ENCODE measurements at places on chromosomes 2 and 18. TPM values are rescaled to one million over a fixed set of nuclear protein-coding genes. Genes with fewer than 3 reads are reported as not detected.

HJURP gene
- 5.2 TPM for total RNA-seq

SERPINB13 gene
- not detected for total RNA-seq

MARCO gene
- not detected for total RNA-seq

ZNF385B gene
- not detected for total RNA-seq

NAT8 gene
- not detected for total RNA-seq

IL1R2 gene
- 0.13 TPM for total RNA-seq
